ENCODE measurements at places on chromosomes 1 and 21.

DNA sequence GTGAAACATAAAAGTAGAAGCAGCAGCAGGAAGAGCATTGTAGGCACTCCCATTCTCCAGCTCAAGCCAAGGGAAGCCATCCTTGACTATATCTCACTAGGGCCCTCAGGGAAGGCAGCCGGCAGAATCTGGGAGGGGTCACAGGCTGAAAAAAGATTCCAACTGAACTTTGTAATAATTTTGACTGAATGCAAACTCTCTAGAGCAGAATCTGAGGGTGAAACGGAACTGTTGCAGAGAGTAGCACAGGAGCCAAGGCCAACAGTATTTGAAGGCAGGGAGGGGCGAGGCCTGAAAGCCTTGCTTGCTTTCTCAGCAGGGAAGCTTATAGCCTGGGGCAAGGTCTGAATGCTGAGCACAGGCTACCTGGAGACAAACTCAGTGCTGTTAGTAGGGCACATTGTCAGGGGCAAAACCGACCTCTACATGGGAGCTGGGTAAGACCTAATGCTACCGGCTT is 180.6 kb downstream of the COL24A1 start:
- DNase-seq: no peak

- DNase-seq: no peak
Observed at GRCh38 chr1:65265296-65265650, 44.1 kb upstream of the DNAJC6 start.

DNA sequence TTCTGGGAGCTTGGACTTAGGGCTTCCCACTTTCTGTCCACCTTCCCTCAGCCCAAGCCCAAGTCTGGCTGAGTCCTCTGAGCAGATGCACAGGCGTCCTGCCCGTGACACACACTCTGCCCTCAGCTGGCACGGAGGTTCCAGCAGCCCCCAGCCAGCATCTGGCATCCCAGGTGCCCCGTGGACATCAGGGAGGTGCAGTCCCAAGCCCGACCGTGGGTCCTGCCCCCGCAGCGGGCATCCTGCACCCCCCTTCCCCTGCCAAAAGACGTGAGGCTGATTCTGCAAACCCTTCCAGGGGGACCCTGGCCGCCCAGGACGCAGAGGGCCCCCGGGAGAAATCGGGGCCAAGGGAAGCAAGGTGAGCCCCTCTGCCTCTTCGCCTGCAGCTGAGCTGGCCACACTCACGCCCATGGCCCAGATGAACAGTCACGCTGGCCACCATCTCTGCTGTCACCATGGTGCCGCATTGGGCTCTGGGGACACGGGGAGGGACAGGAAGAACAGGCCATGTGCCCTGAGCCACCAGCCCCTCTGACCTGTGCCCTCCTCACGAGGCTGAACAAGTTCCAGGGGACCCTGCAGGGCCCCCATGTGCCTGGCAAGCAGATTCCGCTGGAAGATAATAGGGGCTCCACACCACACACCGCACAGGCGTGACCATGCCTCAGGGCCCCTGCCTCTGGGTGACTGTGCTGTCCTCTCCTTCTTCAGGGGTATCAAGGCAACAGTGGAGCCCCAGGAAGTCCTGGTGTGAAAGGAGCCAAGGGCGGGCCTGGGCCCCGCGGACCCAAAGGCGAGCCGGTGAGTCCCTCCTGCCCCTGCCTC is 20.6 kb downstream of the COL6A2 start:
- DNase-seq: peak; percentile 46

DNA sequence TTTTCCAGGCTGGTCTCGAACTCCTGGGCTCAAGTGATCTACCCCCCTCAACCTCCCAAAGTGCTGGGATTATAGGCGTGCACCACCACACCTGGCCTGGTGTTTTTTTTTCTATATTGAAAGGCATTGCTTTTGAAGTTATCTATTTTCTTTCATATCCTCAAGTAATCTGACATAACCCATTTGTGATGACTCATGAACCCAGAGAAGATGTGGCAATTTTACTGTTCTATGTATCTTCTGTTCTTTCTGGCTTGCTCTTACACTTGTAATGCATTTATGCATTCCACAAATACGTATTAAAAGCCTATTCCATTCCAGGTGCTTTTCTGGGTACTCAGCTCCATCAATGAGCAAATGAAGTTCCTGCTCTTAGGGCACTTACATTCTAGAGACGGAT is 29.9 kb upstream of the ERRFI1 start:
- DNase-seq: no peak

DNA sequence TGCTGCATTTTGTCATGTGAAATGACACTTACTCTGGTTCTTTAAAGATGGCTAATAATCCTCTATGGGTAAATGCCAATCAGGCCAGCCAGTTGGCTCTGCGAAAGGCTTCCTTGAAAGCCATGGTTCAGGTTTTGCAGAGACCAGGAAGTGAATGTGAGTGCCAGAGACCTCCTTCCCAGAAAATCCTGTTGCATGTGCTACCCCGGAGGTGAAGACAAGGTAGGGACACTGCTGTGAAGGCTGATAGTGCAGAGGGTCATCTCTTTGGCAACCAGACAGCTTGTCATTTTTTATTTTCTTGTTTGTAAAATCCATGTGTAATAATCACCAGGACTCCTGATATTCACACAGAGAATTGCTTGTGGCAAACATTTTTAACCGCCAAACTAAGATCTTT is 18.7 kb downstream of the LRRC8D start:
- no peak for DNase-seq

DNA sequence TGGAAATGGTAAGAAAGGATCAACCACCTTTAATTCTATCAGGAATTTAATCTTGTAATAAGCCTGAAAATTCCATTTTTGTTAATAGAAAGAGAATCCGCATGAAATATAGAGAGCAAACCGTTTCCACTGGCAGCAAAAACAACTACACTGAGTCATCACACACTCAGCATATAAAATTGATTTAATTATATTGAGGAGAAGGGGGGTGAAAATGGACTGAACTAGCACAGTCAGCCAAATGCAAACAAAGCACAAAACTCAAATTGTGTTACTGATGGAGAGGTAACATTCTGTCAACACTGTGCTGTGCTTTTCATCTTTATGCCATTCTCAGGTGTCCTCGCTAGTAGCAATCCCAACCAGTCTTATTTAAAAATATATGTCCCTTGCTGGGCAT is 1583.9 kb downstream of the MRPL39 start:
- no peak for DNase-seq

DNA sequence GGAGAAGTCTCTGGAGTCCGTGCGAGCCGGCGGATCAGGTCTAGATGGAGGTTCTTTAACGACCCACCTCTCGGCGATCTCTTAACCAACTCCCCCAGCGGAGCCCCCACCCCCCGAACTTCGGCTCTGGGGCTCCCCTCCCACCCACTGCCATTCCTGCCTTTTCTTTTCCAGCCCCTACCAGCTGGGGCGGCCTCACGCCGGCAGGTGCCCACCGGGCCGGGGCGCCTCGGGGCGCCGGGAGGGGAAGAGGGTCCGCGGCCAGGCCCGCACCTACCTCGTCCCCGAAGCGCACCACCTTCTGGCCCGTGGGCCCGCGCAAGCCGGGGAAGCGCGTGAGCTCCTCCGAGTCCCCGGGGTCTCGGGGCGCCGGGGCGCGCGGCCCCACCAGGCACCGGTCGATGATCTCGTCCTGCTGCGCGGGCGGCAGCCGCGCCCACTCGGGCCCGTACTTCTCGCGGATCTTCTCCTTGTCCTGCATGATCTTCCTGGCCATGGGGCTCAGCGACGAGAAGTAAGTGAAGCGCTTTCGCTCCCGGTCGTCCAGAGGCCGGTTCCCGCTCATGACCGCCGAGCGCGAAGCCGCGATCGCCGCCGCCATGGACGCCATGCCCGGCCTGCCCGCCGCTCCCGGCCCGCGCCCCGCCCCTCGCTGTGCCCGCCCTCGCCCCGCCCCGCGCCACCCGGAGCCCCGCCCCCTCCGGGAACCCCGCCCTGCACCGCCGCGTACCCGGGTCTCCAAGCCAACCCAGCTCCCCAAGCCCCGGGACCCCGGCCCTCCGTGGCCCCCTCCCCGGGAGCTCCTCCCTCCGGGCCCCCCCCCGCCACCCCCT is at the start of gene C1orf198:
TSS of gene C1orf198 (minus strand) at position 619 of the 833 bp plus-strand sequence. CDS start at position 610, 9 bp downstream.
- peak; percentile 72 for DNase-seq

DNA sequence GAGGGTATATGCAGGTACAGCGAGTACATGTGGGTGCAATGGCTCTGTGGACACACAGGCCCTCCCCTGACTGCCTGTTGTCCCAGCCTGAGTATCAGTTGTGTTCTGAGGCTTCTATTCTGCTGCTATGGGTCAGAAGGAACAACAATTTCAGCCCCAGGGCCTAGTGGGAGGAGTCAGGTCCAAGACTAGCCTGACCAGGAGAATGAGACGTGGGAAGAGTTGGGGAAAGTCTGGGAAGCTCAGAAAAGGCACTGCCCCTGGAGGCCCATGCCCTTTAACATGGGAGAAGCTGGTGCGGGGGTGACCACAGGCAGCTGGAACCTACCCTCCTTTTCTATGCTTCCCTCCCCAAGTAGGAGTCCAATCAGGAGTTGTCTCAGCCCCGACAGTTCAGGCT is 7.7 kb downstream of the IGSF8 start:
- no peak for DNase-seq

DNA sequence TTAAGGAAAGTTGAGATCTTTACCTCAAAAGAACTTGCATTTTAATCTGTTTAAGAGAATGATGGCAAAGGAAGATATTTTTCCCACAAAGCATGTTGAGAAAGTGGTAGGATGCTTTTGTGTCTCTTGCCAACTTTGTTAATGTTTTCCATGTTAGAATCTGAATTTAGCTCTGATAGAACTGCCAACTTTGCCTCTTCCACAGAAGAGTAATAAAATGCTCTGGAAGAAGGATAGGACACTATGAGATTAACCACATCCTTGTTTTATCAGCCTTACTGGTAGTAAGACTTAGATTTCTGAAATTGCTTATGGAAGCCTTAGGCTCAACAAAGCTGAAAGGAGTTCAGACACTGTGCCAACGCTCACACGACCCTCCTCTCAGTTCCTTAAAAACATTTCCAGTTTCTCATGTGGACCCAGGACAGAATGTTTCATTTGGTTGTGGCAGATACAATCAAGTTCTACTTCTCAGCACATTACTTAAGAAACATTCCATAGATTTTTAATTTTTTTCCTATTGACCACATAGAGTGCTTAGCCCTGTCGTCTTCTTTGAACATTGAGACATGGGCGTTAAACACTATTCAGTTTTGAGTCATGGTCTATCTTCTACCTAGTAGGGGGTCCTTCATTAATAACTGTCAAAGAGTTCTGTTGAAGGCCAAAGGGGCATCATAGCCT is 59.0 kb downstream of the MTR start:
- DNase-seq: no peak

GRCh38 chr1:223654083-223654482 is 11.4 kb downstream of the CAPN8 start:
- DNase-seq: no peak

DNA sequence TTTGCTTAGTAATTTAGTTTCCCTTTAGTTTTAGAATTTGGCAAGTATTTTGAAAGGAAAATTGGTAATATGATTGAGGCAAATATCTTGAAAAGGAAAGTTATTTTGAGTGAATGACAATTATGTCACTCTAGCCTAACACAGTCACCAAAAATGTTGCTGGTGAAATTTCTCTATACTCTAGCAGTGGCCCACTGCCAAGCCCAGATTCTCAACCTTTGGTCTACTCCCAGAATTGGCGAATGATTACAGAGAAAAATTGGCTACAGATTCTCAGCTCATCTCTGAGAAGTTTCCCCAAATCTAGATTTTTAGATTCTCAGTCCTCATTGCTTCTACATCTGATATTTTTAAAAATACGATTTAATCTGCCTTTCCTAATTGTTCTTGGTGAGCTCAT is 84.9 kb downstream of the PIGK start:
- no peak for DNase-seq

DNA sequence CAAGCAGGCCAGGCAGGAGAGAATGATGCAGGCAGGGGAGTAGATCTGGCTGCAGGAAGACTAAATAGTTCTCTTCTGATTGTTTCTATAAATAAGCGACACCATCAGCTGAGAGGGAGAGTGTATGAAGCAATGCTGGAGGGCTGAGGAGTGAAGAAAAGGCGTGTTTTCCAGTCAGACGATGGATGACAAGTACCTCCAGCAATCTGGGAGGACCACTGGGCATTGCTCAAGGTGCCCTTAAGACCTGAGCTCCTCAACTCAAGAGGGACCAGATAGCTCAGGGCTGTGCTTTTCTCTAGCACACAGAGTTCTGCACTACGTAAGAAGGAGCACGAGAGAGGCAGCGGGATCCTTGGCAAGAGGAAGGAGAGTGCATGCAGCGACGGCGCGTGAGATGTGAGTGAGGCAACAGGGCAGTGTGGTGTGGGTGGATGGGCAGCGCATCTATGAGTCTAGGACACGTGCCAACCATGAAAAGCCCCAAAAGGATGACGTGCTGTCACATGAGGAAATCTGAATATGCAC is 36.0 kb downstream of the PABPC4 start:
- no peak for DNase-seq

DNA sequence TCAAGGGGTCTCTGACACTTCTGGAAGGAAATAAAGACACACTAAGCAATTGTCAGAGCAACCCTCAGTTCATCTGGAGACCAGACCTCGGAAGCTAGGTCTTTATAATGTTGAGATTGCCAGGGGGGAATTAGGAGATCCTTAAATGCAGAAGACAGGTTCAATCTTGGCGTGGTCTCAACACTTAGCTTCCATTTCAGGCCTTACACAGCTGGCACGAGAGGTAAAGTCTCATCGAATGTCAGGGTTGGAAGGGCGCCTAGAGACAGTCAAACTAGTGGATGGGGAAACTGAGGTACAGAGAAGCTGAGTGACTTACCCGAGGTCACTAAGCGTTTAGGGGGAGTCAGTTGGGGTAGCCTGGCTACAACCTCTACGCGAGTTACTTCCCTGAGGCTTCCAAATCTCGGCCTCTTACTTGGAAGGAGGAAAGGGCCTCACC is 562 bp upstream of the EPB41 start:
- no peak for DNase-seq

- DNase-seq: no peak
Observed at GRCh38 chr1:233406994-233407631, 79.6 kb downstream of the MAP3K21 start.

GRCh38 chr1:26375081-26375480 is 2.5 kb upstream of the ZNF683 start:
- no peak for DNase-seq

GRCh38 chr1:65209005-65209885 is 61.2 kb downstream of the AK4 start:
- DNase-seq: no peak

DNA sequence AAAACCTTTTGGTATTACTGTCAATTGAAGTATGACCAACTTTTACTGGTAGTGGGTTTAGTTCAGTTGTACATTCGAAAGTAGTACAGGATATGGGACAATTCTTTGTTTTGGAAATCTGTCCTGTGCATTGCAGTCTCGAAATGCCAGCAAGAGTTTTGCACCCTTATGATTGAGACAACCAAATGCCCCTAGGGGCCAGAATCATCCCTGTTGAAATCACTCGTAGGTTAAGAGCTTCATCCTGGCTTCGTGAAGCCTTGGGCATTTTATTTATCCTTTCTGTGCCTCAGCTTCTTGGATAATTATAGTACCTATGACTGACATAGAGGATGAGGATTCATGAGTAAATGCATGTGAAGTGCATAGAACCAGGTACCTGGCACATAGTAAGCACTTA is 2.4 kb upstream of the GOLT1A start:
- no peak for DNase-seq

GRCh38 chr1:202835548-202836072 is 24.9 kb downstream of the PCAT6 start:
- DNase-seq: peak; percentile 47
